ENCODE measurements at places on chromosomes 16 and 17.

GRCh38 chr16:47995354-47995753, 160.4 kb downstream of the ABCC12 start:
- DNase-seq, result no peak

DNA sequence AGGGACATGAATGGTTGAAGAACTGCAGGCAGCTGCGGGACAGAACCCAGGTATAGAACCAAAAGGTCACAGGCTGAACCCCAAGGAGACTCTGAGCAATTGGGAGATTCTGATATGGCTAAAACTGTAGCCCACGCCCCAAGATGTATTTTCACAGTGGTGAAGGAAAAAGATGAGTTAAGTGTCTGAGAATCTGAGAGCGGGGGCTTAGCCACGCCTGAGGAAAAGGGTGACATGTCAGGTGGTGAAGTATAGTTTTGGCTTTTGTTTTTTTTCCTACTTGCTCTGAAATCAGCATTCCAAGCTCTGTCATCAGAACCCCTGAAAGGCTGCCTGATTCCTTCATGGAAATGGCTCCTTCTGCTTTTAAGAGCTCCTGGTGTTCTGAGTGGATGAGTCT, 73.3 kb downstream of the AKAP1 start:
- no peak for DNase-seq

DNA sequence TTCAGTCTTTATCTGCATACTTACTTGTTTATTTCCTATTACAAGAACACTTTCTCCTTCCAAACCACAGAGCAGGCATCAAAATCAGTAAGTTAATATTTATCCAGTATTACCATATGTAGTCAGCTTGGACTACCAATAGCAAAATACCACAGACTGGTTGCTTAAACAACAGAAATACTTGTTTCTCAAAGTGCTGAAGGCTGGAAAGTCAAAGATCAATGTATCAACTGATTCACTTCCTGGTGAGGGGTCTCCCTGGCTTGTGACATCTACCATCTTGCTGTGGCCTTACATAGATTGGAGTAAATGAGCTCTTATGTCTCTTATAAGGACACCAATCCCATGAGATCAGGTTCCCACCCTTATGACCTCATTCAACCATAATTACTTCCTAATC, 2.6 kb downstream of the STXBP4 start:
- no peak for DNase-seq

DNA sequence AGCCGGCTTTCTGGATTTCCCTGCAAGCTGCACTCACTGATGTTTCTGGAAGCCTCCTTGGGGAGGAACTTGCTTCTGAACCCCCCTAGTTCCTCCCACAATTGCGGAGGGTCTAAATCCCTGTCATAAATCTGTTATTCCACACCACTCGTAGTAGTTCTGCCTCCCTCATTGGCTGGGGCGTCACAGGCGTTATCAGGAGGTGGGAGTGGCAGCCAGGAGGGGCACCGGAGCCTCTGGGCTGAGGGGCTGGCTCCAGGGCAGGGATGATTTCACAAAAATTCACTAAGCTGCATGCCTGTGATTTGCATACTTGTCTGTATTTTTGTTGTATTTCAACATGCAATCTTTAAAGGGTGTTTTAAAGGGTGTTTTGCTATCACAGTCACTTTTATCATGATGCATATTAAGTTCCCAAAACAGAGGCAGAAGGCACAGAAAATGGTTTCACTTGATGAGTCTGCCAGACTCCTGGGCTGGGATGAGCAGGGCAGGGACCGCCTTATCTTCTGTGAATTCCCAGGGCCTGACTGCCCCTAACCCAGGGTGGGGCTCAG, 176.2 kb upstream of the FOXF1 start:
- no peak for DNase-seq

Measured in bone marrow (tissue), 2 donors.